ENCODE measurements at places on chromosomes 16 and 17.

DNA sequence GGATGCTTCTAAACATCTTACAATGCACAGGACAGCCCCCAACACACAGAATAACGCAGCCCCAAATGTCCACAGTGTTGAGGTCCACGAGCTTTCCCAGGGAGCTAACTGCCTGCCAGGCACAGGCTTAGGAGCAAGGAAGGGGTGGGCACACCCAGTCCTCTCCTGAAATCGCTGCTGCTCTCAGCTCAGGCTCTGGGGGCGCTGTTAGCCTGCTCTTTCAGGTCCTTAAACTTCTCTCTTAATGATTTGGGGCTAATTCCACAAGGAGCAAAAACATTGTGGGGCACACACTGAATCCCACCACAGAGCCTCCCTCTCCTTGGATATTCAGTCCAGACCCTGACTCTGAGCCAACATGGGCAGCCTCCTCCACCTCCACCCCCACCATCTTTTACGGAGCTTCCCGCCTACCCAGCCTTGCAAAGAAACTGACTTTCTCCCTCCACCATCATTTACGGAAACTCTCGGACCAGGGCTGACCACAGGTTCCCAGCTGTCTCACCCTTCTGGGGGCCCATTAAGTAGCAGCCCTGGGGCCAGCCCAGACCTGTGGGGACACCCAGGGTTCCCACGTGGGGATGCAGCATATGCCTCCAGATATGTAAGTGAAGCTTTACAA, 1.1 kb downstream of the CD300H start:
- DNase-seq, result no peak

GRCh38 chr16:60755907-60756306, 1280.3 kb downstream of the CDH8 start:
- DNase-seq, result no peak

DNA sequence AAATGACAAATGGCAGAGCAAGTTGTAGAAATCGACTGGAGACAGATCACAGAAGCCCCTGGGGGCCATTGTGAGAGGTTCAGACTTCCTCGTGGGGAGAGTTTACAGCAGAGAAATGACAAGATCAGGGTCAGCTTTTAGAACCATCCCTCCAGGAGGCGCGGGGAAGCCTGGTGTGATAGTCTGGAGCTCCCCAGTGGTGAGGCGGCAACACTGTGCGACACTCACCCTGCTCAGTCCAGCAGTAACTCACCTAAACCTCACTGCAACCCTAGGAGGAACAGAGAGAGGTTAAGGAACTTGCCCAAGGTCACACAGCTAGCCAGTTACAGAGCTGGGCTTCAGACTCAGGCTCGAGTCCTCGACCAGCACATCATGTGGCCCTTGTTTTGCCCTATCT, 123.4 kb upstream of the IRX3 start:
- DNase-seq, result no peak

- no peak for DNase-seq
These were observed 222.1 kb downstream of the RBFOX3 start for GRCh38 chr17:79388556-79389295.

DNA sequence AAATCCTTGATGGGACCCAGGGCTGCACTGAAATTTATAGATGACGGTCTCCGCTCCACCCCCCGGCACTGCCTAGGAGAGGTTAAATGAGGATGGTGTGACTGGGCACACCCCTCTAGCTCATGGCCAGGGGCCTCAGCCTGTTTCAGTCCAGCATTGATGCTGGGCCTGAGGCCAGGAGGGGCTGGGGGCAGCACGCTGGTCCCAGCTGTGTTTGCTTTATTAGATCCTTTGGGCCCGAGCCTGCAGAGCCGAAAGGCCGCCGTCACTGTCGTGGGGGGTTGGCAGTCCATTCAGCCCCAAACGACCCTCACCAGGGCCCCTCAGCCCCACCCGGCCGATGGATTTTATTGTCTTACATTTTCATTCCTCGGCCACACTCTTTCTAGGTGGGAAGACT, 10.8 kb upstream of the DOK4 start:
- DNase-seq, result no peak

DNA sequence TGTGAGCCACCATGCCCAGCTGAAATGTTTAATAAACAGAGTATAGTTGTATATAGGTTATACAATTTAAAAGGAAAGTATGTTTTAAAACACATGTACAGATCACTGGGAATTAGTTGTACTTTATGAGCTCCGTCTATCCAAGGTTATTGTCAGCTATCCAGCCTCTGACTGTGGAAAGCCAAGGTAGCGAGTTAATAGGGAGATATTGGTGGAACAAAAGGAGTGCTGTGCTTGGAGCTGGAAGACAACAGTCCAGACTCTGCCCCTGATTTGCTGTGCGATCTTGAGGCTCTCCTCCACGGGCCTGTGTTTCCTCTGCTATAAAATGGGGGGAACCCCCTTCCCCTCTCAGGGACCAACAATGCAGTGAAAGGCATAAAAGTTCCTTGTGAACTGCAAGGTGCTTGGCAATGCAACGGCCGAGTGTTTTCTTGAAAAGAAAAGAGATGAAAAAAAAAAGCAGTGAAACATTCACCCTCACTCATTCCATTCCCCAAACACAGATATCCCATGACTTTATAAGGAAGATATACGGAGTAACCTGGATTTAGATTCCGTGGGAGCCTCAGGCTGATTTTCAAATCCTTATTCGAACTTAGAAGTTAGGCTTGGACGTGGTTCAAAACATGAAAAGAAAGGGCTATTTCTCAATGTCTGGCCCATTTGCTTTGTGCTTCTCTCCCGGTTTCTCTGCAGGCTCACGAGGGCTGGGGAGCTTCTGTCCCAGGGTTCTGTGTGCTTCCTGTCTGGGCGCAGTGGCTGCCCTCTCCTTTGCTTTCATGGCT, 34.1 kb downstream of the CUEDC1 start:
- no peak for DNase-seq

DNA sequence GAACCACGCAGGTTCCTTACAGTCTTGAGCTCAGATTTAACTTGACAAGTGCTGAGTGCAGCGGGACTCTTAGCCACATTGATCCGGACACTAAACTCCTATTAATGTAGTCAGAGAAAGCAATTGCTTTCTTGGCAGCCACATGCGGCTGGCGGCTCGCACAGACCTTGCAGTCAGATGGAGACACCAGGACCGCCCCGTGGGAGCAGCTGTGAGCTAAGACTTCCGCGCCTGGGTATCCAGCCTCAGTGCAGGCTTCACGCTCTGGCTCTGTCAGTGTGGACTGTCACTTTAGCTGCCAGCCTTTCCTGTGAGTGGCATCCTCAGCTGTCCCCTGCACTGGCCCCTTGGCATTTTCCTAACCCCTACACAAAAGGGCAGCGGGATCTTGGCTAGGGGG, 80.9 kb upstream of the NLRP1 start:
- no peak for DNase-seq

GRCh38 chr17:34502426-34502825, 77.0 kb upstream of the TMEM132E start:
- DNase-seq, result no peak

- no peak for DNase-seq
These were observed 18.8 kb upstream of the BMERB1 start for GRCh38 chr16:15415511-15415985.

DNA sequence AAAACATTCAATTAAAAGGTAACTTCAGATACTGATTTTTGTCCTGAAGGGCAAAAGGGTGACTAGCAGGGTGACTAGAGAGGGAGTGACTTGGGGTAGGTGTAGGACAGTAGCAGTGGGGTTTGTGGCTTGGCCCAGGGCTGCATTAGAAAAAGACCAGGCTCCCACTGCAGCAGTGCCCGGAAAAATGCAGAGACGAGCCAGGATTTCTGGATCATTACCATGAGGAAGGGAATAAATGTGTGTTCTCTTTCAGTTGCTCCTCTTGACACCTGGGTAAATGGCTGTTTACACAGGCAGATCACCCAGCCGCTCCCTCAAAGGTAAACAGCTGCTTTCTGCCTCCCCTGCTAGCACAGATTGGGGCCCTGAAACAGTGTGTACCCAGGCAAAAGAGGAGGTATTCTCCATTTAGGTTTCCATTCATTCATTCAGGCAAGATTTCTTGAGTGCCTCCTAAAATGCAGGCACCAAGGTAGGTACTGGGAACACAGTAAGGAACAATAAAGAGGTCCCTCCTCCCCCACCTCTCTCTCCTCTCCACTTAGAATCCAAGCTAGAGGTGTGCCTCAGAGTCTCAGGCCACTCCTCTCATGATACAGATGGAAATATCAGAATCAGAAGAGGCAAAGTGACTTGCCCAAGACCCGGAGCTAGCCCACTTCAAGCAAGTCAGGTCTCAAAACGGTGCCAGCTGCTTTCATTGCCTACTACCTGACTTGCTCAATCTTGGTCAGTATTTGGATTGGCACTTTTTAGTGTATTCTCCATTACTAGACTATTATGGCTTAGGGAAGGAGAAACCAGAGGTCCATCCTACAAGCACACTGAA, 15.2 kb upstream of the TOX3 start:
- no peak for DNase-seq

DNA sequence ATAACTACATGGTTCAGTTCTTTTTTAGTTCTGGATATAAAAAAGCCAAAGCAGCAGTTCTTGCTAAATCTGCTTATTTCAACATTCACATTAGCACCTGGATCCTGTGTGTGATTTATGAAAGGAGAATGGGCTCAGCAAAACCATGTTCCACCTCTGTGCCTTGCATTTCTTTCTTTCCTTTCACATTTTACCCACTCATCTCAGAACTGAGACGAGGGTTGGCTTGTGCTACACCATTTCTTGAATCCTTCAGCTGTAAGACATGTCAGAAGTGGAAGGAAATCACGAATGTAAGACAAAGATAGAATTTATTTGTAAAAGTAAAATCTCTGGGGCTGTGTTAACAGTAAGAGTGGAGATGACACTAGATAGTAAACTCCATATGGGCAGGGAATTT, 1.2 kb upstream of the UTP6 start:
- no peak for DNase-seq

- no peak for DNase-seq
These were observed 4.0 kb downstream of the RNASEK start for GRCh38 chr17:7016418-7016817.

DNA sequence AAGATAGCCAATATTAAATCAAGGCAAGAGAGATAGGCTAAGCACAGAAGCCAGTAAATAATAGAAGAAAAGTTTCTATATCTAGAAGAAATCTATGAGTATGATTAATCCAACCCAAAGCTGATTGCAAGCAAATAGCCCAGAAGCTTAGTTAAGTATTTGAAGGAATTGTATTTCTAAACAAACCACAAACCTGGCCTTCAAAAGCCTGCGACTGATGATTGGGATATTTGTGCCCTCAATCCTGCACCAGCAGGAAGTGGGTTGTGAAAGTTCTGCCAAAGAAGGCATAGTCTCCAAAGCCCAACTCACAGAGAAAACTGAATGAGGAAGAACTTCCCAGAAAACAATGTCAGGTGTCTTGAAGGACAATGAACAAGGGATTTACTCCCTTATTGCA, 114.5 kb upstream of the C17orf78 start:
- no peak for DNase-seq

- no peak for DNase-seq
These were observed 38.0 kb upstream of the NOL11 start for GRCh38 chr17:67679721-67680120.

All from occipital lobe (tissue), 3 donors.